Activated CD8-positive, alpha-beta memory T cell treated with anti-CD3 and anti-CD28 coated beads for 48 hours (primary cell): ENCODE measurements at places on chromosomes 1 and 21.

GRCh38 chr21:46184625-46185555 lies 631 bp upstream of the SPATC1L start:
- DNase-seq: peak; percentile 61

- DNase-seq: no peak
These were observed 13.8 kb upstream of the FGR start for GRCh38 chr1:27648602-27649305.

DNA sequence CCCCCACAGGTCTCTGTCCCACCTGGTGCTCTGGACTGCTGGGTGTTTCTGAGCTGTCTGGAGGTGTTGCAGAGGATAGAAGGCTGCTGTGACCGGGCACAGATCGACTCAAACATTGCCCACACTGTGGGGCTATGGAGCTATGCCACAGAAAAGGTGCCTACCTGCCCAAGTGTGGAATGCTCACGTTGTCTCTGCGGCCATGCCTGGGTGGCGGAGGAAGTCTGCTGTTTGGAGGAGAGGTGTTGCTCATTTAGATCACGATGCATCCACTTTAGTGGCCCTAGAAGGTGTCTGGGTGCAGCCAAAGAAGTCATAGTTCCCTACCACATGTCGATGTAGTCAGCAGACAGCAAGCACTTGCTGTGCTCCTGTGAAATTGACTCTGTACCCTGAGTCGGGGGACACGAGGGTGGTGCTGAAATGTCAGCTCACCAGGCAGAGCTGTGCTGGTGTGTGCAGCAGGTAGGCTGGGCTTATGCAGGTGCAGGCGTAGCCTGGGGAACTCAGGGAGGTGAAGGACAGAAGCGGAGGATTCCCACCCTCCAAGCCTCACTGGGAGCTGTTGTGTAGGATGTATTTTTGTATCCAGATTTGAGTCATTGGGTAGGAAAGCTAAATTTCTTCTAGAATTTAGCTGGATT lies 32.8 kb upstream of the PWP2 start:
- DNase-seq: no peak

DNA sequence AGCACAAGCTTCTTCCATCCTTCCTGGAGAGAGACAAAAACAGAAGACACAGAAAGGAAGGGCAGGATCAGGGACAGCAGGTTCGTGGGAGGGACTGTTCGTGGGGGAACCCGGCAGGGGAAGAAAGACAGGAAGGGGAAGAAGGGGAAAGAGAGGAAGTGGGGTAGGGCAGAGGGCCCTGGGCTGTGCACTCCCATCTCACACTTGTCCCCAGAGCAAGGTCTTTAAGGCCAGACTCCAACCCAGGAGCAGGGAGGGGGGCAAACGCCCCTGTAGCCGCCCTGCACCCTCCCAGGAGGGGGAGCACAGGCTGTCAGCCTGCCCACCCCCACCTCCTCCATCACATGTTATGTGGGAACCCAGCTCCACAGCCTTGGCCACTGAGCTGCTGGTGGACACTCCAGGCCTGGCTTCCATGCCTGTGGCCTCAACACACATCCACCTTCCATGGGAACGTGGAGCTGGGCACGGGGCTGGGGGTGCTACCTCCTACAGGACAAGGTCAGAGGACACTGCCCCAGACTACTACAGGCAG lies 9.3 kb downstream of the SLC19A1 start:
- DNase-seq: no peak

DNA sequence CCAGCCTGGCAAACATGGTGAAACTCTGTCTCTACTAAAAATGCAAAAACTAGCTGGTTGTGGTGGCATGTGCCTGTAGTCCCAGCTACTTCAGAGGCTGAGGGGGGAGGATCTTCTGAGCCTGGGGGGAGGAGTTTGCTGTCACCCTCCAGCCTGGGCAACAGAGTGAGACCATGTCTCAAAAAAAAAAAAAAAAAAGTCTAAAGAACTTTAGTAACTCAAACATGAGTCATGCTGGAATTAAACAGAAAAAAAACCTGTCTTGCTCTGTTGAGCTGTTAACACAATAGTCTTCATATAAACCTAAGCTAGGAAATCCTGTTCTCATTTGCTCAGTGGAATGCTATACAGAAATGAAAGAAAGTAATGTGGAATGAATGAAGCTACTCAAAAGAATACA lies 16.7 kb upstream of the DISP1 start:
- DNase-seq: no peak

GRCh38 chr1:59046134-59046533 lies 250.8 kb upstream of the FGGY start:
- no peak for DNase-seq

DNA sequence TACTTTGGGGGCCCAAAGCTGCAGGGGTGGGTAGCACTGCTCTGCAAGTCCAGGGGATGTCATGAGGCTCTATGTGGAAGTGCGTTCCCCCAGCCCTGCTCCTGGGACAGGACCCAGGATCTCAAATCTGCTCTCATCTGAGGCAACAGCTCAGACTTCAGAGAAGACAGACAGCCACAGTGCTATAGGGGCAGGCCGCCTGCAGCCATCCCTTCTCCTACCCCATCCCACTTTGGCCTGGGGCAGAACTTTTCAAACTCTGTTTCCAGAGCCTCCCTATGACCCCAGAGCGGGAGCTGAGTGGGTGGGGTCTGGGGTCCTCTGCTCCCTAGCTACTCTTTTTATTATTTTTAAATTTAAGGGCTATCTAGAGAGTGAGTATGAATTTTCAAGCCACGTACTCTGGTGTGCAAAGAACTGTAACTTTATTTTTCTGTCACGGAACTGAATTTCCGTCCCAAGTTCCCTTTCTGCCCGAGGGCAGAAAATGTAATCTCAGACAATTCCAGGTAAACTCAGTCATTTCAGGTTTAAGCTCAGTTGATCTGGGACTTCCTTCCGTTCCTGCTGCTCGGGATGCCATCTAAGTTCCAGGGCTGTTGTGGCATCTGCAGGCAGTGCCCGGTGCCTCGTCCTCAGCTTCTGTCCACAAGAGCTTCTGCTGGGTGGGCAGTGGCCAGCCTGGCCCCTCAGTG lies 98.3 kb downstream of the ACTL8 start:
- DNase-seq: no peak

- DNase-seq: no peak
These were observed 6.5 kb upstream of the SLX9 start for GRCh38 chr21:44933199-44933917.

DNA sequence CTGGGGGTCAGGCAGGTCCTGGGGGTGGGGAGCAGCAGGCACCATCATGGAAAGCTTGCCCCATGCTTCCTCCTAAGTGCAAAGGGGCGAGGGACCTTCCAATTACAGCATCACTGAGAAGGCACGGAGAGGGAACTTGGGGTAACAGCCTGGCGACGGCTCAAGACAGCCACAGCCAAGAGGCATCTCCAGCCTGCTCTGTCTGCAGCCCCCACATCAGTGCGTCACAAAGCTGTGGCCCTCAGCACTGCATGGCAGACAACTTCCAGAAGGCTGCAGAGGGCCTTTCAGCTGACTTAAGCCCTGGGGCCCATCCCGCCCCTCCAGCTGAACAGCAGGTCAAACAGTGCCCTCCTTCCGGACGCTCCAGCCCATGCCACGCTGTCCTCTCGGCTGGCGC lies 13.2 kb upstream of the GPR153 start:
- DNase-seq: no peak

DNA sequence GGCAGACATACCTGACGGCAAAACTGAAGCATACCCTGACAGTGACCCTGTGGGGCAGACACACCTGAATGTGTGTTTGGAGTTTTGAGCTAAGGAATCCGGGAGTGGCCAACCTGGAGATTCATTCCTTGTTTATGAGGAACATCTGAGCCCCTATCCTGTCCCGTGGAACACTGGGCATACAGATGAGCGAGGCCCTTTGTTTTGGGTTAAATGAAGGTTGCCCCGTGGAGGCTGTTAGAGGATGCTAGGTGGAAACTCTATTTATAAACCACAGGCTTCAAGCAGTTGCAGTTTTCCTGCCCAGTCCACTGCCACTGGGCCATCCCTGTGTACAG lies 18.1 kb downstream of the GALNT2 start:
- no peak for DNase-seq

GRCh38 chr1:245290836-245291235 lies 136.1 kb downstream of the KIF26B start:
- DNase-seq: no peak

DNA sequence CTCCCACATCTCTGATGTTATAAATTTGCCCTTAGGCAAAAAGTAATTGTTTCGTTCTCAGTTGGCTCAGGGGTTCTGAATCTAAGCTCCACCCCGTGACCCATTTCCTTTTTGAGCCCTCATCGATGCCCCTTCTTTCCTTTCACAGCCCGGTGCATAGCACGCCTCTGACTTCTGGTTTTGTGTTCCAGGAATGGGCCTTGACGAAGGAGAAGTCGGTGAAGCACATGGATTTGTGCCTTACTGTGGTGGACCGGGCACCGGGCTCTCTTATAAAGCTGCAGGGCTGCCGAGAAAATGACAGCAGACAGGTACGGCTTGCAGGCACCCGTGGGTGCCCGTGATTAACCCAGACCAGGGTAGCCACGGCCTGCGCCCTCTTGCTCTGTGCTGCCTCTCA lies 151.9 kb downstream of the PGBD5 start:
- DNase-seq: no peak

DNA sequence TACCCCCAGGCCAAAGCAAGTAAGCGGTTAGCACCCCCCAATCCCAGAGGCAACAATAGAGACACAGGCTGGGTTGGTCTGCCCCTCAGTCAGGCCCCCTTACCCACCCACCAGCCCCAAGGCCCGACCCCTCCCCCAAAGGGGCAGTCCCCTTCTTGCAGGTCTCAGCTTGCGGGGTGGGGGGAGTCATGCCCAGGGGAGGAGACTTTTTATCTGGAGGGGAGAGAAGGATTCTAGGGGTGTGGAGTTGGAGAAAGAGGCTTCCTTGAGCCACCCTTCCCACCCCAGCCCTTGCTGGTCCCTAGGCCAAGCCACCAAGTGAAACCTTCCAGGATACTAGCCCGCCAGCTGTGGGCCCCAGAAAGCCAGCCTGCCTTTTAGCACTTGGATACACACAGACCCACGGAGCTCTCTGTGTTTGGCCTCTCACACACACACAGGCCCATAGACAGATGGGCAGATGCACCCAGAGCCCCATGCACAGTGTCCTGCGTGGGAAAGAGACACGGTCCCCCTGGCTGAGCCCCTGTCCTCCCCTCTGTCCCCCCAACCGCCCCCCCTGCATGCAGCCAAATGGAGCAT lies 7.1 kb downstream of the TMEM54 start:
- DNase-seq: no peak

GRCh38 chr1:32335535-32335789 lies 571 bp downstream of the MARCKSL1 start:
- no peak for DNase-seq

DNA sequence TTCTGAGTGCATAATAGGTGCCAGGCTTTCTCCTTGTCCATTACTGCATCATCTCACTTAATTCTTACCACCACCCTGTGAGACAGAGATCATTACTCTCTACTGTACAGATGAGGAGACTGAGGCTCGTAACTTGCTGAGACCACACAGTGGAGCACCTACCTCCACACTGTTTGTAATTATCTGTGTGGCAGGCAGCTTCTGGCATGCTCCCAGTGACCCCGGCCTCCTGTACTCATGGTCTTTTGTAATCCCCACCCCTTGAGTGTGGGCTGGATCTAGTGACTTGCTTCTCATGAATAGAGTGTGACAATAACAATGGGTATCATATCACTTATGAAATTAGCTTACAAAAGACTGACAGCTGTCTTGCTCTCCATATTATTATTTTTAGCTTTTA lies 407.3 kb downstream of the MATN1 start:
- DNase-seq: no peak

- no peak for DNase-seq
These were observed 68.1 kb downstream of the STUM start for GRCh38 chr1:226616636-226617035.

GRCh38 chr1:107048241-107048640 lies 8.2 kb upstream of the PRMT6 start:
- DNase-seq: no peak

- no peak for DNase-seq
These were observed 198.4 kb downstream of the SLC45A1 start for GRCh38 chr1:8516278-8516777.

- no peak for DNase-seq
These were observed 155.0 kb downstream of the SETD4 start for GRCh38 chr21:35905096-35905962.

GRCh38 chr1:54403405-54403804 lies 2.8 kb downstream of the SSBP3 start:
- no peak for DNase-seq

- DNase-seq: no peak
These were observed 80.3 kb upstream of the ZNF281 start for GRCh38 chr1:200490183-200490582.

- no peak for DNase-seq
These were observed 14.4 kb downstream of the CDK18 start for GRCh38 chr1:205518661-205519540.

DNA sequence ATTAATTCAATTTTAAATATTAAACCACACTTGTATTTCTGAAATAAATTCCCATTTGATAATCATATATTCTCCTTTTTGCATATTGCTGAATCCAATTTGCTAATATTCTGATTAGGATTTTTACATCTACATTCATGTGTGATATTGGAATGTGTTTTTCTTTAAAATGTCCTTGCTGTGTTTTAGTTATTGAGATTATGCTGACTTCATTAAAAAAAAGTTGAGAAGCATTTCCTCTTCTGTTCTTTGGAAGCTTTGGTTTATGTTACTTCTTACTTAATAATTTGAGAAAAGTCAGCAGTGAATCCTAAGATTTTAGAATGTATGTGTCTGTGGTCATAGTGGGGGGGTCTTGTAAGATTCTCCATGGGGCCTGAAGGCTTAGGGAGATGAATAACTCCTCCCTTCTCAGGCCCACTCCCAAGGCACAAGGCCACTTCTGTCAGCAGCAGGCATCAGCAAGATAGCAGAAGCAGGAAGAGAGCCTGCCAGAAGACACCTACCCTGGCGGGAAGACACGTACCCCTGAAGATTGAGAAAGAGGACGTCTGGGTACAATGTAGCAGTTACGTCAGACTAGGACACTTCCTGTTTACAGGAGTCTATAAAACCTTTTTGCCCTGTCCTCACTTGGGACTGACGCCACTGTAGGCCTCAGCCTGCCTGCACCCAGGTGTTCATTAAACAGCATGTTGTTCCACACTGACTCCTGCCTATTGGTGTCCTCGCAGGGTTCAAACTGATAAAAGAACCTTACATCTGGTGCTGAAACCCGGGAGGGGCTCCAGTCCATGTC lies 56.9 kb downstream of the ODF2L start:
- no peak for DNase-seq

DNA sequence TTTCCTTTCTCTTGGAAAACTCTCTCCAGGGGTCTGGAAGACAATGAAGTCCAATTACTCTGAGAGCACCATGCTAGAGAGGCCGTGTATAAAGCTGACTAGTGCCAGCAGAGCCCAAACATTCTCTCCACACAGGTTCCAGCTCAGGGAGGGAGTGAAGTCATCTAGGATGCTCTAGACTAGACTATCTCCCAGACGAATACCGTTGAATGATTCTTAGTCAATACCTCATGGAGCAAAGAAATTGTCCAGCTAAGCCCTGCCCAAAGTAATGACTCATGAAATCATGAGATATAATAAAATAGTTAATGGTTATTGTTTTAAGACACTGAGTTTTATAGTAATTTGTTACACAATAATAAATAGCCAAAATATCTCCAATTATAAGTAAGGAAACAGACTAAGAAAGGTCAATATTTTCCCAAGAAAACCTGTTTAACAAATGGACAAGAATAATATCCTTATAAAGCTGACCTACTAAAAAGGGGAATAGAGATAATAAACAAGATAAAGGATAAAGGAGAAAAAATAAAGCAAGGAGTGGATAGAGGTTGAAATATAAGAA lies 163.9 kb upstream of the LRRC7 start:
- DNase-seq: no peak
